ENCODE measurements at places on chromosomes 7 and 10.

GRCh38 chr10:5147981-5148677, 36.8 kb downstream of the AKR1C8 start:
- DNase-seq, result no peak

- no peak for DNase-seq
These were observed 14.6 kb upstream of the KIFBP start for GRCh38 chr10:68973975-68974374.

DNA sequence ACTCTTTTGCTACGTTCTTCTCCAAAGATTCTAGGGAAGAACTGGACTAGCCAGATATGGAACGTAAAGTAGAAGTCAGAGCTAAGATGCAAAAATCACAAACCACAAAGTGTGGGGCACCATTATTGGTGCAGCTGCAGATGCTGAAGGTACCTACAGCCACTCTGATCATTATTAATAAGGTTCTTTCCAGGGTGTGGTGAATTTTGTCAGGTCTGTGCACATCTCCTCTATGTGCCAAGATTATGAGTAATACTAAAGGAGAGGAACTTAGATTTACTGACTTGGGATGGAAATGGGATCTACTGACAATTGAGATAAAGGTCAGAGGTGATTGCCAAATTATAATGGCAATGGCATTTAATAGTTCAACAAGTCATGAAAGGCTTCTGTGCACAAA, 148.2 kb downstream of the RAPGEF5 start:
- DNase-seq, result no peak

- DNase-seq, result no peak
These were observed 97.8 kb downstream of the HIPK2 start for GRCh38 chr7:139679731-139680594.

DNA sequence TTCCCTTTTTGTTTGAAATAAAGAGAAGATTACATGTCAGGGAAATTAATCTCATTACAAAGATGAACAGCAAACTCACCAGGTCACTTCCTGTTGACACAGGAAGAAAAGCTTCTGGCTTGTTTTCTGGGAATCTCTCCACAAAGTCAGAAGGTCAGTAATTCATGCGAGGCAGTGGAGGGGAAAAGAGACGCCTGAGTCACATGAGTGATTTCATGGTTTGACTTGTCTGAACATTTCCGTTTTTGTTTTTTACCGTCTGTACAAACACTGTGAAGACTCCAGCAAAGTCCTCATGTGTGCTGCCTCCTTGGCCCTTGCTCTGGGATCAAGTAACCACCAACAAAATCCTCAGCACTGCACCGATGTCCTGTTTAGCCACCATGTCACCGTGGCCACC, 2.5 kb upstream of the HABP2 start:
- DNase-seq, result no peak

- DNase-seq, result no peak
These were observed 179.6 kb downstream of the SND1 start for GRCh38 chr7:127831318-127832219.

- DNase-seq, result no peak
These were observed 32.7 kb upstream of the DLD start for GRCh38 chr7:107858280-107858679.

- no peak for DNase-seq
These were observed 2.6 kb upstream of the CAMK1D start for GRCh38 chr10:12346707-12347106.

DNA sequence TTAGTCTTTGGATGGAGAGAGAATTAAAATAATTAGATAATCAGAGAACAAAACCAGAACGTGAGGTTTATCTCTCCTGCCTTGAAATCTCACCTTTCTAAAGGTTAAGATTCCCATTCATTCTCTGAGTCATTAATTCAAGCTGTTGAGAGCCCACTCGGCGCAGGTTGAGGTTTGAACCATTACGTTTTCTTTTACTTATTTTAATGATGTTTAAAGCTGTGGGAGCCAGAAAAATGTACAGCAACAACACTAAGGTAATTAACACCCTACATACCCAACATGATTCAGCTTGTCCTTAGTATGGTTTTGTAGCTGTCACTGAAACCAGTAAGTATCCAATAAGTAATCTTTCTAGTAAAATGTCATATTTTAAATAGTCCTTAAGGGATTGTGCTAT, 153.0 kb upstream of the ANK3 start:
- no peak for DNase-seq

DNA sequence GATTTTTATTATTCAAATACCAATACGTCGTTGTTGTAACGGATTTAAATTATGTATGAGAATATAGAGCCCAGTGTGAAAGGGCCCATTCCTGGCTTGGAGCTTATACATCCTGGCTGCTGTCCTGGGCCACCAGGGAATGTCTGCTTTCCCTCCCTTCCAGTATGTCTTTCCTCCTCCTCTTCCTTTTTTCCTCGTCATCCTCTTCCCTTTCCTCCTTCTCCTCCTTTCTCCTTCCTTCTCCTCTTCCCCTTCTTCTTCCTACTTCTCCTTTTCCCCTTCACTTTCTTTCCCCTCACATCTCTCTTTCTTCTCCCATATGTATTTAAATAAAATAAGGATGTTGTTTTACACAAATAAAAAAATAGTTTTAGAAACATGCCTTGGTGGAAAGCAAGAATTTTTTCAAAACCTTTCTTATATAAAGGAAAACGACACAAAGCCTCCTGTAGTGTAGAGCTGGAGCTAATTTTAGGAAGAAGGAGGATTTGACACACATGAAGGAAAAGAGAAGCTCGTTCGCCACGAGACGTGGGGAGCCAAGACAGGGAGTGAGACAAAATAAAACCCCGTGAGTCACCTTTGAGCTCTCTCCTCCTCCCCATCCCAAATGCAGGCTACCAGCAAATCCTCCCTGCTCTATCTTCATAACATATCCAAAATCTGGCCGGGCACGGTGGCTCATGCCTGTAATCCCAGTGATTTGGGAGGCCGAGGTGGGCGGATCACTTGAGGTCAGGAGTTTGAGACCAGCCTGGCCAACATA, 301.1 kb upstream of the LYZL1 start:
- DNase-seq, result no peak

GRCh38 chr7:95593343-95593742, 3.0 kb downstream of the PDK4 start:
- no peak for DNase-seq

GRCh38 chr7:148153616-148154284, 436.8 kb upstream of the C7orf33 start:
- DNase-seq, result no peak

- DNase-seq, result peak; percentile 91
These were observed 6.9 kb upstream of the ORAI2 start for GRCh38 chr7:102426268-102427018.

- no peak for DNase-seq
These were observed 45.2 kb upstream of the DMTF1 start for GRCh38 chr7:87106974-87107612.

DNA sequence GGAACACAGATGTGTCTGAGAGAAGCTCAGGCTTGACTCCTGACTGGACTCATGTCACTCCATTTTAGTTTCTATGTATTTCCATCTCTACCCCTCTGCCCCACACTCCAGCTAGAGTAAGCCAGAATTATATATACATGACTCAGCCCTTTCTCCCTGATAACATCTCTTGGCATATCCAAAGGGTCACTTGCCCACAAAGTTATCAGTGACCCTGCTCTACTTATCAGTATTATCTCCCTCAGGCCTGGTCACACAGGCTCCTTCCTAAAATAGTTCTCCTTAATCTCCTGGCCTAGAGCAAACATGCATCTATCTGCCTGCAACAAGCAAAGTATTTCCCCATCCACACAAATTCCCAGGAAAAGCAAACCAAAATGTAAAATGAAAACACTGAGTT, 598.3 kb downstream of the SUGCT start:
- DNase-seq, result no peak

DNA sequence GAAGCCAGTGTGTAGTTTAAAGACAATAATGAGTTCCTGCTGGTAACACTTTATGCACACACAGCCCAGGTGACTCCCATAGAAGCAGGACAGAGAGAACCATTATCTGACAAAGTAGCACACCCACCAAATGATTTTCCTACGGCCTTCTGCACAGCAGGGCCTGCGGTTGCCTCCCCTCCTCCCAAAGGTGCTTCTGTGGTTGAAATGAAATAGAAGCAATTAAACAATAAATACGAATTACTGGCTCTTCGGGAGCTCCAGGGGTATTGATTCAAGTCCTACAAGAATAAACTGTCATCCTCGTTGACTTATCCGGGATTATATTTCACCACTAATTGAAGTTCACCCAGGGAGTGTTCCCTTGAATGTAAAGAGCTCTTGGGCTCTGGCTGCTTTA, 172.1 kb downstream of the ACTR3B start:
- no peak for DNase-seq

- no peak for DNase-seq
These were observed 341.7 kb downstream of the PARD3 start for GRCh38 chr10:34473174-34474008.

- DNase-seq, result no peak
These were observed 164.3 kb upstream of the PHYHIPL start for GRCh38 chr10:59011972-59012632.

DNA sequence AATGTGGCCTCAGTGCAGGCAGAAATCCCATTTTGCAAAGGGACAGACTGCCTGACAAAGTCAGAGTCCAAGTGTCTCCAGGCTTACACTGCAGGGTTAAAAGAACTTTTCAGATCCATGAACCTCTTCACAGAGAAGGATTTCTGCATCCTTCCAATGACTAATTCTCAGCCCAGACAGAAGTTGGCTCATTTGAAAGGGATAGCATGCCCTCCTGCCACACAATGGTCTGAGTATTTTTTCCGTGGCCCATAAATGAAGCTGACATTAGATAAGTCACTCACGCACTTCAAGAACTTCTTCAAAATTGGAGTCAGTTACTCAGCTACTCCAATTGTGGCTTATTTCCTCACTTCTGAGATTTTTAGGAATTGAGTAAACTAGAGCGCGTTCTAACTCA, 170.2 kb downstream of the PLXNA4 start:
- DNase-seq, result no peak

DNA sequence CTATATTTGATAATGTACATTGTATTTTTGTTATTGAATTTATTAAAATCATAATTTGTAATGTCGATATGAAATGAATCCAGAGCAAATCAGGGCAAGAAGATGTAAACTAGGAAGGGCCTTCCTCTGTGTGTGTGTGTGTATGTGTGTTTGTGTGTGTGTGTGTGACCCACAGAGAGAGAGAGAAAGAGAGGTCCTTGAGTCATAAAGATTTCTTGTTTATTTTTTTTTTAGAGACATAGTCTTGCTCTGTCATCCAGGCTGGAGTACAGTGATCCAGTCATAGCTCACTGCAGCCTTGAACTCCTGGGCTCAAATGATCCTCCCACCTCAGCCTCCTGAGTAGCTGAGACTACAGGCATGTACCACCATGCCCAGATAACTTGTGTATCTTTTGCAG, 50.7 kb downstream of the INPP5F start:
- no peak for DNase-seq

DNA sequence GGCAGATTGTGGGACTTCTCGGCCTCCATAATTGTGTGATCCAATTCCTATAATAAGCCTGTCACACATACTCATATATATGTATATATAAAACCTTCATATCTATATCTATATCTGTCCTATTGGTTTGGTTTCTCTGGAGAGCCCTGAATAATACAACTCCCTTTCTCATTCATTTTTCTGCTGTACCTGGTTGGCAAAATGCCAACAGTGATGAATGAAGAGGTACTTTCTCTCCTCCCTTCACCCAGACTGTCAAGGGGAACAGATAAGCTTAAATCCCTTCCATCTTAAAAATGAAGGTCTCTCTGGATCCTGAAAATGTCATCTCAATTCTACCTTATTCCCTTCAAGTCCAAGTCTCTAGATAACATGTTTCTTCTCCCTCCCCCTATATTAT, 60.3 kb upstream of the FOXP2 start:
- DNase-seq, result no peak

GRCh38 chr10:103475437-103475836, 3.6 kb downstream of the CALHM3 start:
- no peak for DNase-seq

GRCh38 chr10:129863201-129863663, 100.8 kb downstream of the EBF3 start:
- DNase-seq, result no peak

GRCh38 chr7:29877196-29877595, 70.9 kb downstream of the WIPF3 start:
- DNase-seq, result no peak

DNA sequence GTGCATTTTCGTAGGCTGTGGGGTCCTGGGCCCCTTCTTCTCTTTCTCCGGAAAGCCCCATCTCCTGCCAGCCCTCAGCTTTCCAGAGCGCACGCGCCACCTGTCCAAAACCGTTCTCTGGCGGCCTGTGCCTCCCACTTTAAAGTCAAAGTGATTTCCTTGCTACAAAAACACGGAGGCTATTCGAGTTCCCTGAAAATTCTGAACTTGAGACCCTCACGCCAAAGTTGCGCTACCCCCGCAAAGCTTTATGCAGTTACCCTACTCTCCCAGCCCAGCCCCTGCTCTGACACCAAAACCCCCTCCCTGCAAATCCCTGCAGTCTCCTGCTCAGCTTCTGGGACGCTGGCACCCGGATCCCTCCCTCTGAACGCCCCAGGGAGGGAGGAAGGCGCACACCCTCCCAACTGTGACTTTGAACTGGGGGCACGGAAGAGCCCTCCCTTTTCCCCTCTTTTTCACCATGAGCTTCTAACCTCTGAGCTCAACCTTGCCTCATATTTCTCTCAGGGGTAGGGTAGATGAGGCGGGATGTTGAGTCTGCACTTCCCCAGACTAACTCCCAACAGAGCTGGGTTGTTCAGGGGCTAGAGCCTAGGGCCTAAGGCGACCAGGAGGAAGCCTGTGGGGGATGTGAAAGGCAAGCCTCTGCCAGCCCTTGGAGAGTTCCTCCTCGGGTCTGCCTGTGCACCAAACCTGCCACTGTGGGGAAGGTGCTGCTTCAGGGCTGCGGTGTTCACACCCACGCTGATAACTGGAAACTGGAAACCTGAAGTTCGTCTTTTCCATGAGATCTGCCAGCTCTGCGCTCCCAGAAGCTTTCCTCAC, 2.7 kb upstream of the PAX4 start:
- no peak for DNase-seq

- DNase-seq, result no peak
These were observed at the start of gene SLC26A3 for GRCh38 chr7:107803009-107803610. Gene SLC26A3 (minus strand): TSS chr7:107803223. CDS start chr7:107794509, 8,714 bp downstream.

DNA sequence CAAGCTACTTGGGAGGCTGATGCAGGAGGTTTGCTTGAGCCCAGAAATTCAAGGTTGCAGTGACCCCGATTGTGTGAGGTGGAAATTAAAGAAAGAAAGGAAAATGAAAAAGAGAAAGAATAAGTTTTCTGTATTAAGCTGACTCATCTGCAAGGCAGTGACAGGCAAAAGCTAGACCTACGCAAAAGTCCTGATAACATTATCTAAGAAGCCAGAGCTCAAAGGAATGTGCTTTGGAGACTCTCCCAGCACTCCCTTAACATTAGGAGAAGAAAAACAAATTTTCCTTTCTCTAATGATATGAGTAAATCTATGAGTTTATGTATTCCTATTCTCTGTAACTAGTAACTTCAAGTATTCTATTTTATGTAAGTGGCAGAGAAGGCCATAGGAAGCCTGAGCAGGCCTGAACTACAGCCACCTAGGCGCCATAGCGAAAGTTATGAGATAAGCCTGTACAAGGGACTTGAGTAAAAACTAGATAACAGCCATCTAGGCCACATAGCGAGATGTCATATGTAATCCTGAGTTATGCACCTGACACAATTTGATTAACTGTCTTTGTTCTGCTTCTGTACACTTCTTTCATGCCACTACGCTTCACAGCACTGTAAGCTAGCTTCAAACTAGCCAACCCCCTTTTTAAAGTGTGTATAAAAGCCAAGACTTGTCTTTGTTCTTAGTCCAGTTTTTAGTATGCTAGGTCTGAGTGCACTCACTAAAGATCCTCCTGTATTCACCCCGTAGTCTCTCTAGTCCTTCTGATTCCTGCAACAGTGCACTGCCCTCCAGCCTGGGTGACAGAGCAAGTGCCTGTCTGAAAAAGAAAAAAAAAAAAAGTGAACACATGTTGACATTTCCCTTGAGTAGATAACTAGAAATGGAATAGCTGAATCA, 9.4 kb upstream of the ZWINT start:
- no peak for DNase-seq
